ENCODE measurements at places on chromosomes 5 and 9.

DNA sequence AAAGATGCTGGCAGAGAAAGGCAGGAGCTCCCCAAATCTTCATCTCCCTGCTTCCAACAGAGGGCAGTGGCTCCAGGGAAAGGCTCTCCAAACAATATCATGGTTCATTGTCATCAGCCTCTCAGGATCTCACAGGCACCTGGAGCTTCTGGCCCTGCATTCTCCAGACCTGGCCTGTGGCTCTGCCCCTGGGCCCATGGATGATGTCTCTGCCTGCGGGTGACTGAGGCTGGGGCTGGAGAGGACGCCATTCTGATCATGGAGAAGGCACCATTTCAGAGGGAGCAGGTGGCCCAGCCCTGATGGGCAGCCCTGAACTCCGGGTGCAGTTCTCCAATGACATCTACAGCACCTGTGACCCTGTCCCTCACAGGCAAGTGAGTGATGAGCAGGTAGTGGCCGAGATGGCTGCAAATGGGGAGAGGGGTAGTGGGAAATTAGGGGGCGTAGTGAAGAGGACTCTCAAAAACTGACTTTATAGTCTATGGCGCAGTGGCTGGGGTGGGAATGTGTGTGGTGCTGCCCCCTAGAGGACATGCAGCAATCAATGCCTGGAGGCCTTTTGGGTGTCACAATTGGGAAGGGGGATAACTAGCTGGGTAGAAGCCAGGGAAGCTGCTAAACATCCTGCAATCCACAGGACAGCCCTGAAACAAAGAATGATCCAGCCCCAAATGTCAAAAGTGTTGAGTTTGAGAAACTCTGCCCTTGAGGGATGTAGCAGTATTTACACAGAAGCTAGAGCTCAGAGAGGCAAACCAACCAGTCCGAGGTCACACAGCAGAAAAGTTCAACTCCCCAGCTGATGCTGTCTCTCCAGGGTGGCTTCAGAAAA lies 3.2 kb downstream of the SH3PXD2B start:
- DNase-seq, result no peak

- DNase-seq, result peak; percentile 31
Observed at GRCh38 chr5:60295423-60295822, 401.9 kb upstream of the PDE4D start.

DNA sequence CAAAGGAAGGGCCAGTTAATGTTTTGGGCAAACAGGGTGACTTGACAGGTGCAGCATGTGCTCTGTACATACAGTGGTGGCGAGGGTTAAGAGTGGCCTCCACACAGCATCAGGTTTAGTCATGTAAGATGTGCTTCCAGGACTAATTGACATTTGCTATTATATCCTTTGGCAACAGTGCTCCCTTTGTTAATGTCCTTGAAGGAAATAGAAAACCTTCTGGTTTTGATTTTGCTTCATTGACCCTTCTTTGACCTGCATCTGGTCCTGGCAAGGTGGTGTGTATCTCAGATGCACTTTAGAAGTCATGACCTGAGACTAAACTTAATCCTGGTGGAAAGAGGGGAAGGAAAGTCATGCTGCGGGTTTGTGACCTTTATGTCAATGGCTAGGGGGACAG lies 440.0 kb downstream of the ENC1 start:
- no peak for DNase-seq

GRCh38 chr5:17381932-17382331 lies 116.1 kb upstream of the TAF11L2 start:
- no peak for DNase-seq

GRCh38 chr5:6676702-6677101 lies 36.5 kb upstream of the TENT4A start:
- no peak for DNase-seq

DNA sequence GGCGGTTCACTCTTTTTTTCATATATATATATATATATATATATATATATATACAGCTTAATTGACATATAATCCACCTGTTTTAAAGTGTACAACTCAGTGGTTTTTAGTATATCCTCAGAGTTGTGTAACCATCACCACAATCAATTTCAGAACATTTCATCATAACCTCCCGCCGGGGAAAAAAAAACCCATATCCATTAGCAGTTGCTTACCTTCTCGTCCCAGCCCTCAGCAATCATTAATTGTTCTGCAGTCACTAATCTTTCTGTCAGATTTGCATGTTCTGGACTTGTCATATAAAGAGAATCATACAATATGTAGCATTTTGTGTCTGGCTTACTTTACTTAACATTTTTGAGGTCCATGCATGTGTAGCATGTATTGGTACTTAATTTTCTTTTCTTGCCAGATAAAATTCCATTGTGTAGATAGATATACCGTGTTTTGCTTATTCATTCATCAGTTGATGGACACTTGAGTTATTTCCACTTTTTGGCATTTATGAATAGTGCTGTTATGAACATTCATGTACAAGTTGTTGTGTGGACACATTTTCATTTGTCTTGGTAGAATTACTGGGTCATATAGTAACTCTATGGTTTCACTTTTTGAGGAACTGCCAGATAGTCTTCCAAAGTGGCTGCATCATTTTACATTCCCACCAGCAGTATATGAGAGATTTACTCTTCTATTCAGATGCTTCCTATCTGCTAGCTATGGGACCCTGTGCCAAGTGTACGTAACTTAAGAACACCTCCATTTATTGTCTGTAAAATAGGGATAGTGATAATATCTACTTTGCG lies 3.5 kb upstream of the RNF145 start:
- DNase-seq, result no peak

DNA sequence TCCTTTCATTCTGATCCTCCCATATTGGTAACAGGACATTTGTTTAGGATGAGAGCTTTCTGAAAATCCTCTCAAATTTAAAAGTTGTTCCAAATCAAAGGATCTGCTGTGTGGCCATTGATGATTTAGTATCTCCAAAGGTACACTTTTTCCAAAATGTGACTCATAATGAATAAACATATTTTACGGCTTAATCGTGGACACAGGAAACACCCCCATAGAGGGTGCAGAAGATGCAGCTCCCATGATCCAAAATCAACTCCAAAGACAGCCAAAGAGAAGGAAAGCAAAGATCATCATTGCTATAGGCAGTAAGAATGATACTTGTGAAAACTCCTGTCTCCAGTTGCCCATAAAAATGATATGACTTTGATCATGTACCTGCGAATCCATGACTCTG lies 239.7 kb downstream of the PIK3R1 start:
- DNase-seq, result no peak

DNA sequence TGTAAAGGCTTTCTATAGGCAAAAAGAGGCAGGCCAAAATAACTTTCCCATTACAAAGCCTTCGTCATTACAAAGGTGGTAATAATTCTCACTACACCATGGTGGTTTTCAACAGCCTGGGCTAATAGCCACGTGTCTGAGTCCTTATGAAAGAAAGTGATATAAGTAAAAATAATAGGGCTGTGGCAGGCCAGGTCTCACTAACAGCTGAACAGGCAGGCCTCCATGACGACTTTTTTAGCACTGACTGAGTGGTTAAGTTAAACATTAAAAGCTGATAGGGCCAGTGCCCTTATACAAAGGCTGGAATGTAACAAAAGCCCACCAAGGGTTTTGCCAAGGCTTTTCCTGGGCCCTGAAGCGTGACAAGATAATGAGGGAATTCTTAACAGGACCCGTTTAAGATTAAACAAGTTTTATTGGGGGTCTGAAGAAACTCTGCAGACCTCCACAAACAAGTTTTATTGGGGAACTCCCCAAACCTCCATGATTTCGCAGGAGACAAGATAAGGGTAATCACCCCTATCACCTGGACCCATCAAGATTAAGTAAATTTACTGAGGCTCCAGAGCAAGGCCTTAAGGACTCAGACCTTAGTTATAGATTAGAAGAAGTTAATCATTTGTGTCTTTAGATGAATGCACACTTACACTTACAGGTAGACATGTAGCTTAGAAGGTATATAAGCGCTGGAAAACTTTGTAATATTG lies 412.9 kb downstream of the CHSY3 start:
- no peak for DNase-seq

DNA sequence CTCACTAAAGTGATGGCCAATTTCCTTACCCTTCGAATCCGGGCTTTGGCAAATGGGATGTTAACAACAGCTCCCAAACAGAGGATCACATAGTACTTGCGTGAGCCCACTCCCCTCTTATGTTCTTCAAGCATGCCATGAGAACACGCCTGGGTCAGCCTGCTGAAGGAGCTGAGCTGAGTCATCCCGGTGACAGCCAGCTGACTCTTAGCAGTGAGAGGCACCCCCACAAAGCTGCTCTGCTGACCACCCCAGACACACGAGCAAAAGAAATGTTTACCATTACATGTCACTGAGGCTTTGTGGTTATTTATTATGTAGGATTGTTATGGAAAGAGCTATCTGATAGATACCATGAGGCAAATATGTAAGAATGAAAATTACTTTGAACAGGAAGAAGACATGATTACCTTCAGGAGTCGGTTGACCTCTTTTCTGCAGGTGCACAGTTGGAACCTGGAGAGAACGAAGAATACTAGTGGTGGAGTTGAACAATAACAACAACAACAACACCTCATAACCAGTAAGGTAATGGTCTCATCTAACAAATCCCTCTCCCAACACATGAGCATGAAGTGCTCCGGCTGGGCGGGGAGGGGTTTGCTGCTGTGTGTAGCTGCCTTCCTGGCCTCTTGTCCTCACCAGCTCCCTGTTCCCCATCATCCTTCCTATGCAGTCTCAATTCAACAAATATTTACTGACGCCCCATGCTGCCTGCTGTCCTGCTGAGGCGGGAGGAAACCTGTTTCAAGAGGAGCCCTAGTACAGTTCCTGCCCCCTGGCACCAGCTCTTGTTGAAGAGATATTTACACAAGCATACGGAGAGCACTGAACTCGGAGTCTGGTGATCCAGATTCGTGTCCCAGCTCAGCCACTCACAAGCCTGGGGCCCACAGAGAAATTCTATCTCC lies 69.4 kb upstream of the LHFPL2 start:
- DNase-seq, result no peak

- no peak for DNase-seq
Observed at GRCh38 chr9:108316066-108316465, 539.7 kb downstream of the ACTL7B start.

GRCh38 chr9:136439481-136440408 lies at the start of gene INPP5E:
INPP5E (minus strand) TSS chr9:136439845; CDS start chr9:136439419, 426 bp downstream.
- peak; percentile 95 for DNase-seq

DNA sequence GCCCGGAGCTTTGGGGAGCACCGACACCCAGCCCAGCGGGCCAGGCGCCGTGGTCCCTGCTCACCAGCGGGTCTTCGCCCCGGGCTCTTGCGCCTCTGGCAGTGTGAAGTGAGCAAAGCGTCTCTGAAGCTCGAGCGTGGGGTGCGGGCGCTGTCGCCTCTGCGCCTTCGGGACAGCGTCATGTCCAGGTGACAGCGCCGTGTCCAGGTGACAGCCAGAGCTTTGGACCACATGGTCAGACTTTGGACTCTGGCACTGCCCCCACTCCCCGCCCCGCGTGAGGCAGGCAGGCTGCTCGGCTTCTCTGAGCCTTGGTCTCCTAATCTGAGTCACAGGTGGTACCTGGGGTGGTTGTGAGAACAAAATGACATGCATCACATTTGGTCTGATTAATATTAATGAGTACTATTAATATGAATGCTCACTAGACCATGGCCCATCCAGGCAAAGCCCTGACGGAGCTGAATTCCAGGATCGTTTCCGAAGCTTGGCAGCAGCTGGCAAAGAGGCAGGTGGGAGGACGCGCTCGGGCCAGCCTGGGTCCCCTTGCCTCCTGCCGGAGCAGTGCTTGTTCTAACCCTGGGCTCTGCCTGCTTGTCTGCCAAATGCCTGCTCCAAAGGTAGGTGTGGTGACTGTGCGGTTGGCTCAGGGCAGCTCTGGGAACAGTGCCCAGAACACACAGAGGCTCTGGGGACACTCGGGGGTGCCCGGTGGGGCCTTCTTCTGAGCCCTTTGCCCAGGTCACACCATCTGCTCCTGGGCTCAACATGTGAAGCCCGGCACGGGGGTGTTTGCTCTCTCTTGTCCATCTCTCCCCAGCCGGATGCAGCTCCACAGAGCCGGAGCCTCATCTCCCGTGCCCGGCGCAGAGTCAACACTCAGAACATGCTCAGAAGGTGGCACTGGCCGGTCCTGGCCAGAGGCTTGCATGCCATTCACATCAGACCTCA lies 157.1 kb downstream of the OLFM1 start:
- DNase-seq, result no peak

DNA sequence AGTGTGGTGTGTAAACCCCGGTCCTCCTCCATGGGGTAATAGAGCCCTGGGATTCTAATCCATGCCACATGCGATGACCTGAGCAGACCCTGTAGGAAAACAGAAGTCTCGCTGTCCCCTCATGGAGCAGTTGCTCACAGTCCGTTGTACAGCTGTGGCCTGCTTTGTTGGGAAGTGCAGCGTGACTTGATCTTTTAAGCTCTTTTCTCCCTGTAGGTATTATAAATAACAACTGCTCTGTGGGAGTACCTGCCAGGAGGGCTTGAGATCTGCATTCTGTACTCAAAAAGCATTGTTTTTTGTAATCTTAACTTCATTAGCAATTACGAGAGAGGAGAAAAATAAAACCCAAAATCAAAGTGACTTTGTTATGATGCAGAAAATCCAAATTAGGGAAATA lies 17.3 kb downstream of the MEGF10 start:
- no peak for DNase-seq

DNA sequence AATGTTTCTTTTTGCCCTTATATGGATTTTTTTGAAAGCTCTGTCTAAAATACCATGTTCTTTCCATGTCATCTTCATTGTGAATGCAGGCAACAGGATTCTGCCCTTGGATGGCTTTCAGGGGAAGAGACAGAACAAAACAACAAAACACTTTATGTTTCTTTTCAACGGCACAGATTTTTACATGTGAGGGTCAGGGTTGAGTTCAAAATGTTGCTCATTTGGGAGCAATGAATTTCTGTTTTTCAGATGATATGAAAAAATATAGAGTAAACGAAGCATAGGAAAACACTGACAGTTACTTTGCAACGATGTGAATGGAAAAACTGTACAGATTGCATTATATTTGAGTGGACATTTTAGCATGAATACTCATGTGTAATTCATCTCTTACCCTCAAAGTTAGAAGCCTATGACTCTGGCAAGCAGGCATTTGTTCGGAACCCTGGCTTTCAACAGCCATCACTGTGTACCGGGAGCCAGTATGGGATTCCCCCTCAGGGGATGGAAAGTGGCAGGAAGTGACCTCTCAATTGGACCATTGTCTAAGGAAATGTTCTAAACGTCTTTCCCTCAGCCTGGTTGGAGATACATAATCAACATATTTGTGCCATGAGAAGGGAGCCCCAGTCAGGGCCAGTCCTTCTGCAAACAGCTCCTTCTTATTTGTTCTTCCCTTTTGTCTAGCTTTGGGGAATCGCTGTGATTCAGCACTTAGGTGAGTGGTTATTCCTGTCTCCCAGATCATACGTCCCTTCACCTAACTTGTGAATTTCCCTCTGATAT lies 153.9 kb upstream of the MEF2C start:
- DNase-seq, result no peak

DNA sequence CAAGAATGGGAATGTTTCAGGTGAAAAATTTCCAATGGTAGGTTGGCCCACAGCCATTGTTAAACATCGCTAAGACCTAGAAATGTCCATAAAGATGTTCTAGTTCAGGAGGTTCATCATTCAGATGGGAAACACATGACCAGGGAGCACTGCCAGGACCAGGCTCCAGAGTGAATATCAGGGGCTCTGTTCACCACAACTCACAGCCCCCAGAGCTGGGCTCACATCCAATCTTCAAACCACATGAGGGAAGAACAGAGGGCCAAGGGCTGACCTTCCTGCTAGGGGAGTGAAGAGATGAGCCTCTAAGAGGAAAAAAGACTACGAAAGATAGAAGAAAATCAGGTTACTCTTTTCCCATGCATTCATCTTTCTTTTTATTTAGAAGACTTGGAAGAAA lies 205.8 kb downstream of the SEMA5A start:
- no peak for DNase-seq

GRCh38 chr9:121770415-121771273 lies 119.2 kb downstream of the DAB2IP start:
- no peak for DNase-seq

Measured in posterior cingulate gyrus (tissue), 11 donors.